ENCODE measurements at places on chromosomes 16 and 17.

- DNase-seq: no peak
Measured at GRCh38 chr16:2835638-2836493, 5.8 kb downstream of the ZG16B start.

- DNase-seq: no peak
Measured at GRCh38 chr17:57750109-57750871, 5.2 kb upstream of the CCDC182 start.

- no peak for DNase-seq
Measured at GRCh38 chr17:28864991-28865849, 10.4 kb downstream of the ERAL1 start.

DNA sequence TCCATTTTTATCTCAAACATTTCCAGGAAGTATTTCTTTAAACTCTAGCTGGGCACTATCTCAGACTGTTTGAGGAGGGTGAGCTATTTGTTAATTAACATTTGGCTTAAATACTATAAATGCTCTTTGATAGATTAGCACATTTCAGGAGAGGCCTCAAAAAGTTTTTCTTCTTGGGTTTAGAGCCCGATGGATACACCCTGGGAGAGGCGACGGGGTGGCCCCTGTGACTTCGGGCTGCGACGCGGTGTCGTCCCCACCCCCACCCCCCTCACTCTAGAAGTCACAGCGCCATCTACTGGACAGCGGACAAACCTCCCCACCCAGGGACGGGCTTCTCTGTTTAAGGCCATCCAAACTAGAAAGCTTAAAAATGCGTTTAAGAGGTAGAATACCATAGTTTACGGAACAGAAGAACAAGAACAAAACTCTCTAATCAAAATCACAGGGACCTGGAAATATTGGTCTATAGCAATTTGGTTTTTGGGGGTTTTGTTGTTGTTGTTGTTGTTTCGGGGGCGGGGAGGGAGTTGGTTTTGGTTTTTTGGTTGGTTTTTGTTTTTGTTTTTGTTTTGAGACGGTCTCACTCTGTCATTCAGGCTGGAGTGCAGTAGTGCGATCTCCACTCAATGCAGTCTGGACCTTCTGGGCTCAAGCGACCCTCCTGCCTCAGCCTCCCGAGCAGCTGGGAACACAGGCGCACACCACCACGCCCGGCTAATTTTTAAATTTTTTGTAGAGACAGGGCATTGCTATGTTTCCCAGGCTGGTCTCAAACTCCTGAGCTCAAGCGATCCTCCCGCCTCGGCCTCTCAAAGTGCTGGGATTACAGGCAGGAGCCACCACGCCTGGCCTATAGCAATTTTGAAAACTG is 254.4 kb downstream of the C16orf95 start:
- DNase-seq: peak; percentile 71

DNA sequence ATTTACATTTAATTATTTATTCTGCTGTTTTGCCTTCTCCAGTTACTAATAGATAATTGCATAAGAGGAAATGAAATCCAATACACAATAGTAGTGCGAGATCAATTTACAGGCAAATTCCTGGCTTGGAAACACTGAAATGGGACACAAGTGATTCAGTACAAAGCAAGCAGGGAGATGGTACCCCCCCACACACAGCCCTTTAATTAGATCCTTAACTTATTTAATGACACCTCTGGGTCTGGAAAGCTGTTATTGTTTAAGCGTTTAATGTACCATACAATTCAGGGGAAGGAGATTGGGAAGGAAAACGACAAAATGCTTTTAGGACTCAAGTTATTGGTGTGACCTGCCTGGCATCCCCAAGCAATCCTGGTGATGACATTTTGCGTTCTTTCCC is 318.2 kb downstream of the NPIPA8 start:
- DNase-seq: no peak

GRCh38 chr16:1106659-1107058 is 10.6 kb upstream of the C1QTNF8 start:
- no peak for DNase-seq

DNA sequence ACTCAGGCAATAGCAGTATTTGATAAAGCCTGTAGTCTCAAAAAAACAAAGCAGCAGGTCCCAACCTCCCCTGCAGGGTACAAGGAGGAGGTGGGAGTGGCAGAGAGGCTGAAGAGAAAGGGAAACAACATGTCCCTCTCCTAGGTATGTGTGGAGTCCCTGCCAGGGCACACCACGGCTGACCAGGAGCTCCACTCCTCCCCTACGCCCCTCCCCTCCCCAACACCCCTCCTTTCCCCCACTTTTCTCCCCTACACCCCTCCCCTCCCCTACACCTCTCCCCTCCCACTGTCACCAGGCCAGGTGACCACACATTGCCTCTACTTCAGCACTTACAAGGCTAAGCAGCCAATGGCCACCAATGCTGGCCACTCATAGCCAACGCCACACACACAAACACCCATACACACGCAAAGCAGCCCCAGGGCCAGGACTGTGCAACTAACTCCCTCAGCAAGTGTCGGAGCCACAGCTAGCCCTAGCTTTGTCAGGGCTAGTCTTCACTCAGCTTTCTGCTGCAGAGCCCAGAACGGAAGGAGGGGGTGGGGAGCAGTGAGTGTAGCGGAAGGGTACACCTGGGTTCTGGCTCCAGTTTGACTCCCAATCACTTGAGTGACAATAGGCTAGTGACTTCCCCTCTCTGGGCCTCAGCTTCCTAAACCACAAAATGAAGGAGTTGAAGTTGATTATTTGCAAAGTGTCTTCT is 8.2 kb downstream of the CAVIN1 start:
- DNase-seq: peak; percentile 74

- DNase-seq: no peak
Measured at GRCh38 chr16:64094181-64094965, 1027.5 kb downstream of the CDH11 start.

GRCh38 chr16:19882186-19882585 is 2.5 kb downstream of the GPRC5B start:
- no peak for DNase-seq

DNA sequence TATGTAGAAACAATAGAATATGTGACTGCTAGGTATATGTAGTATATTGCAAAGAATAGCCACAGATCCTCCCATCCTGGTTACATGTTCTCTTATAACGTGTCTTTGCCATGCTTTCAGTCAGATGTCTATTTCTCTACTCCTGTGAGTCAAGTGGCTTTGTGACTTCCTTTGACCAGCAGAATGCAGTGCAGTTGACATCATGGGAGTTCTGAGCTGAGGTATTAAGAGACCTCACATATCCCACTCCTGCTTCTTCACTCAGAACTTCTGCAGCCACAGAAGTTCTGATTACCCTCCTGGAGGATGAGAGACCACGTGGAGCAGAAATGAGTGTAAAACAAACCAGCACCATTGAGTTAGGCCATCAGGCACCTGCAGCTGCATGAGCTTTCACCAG is 222.5 kb downstream of the PRKCA start:
- DNase-seq: peak; percentile 34

GRCh38 chr16:56589141-56590039 is at the start of gene MT3:
TSS of gene MT3 (plus strand) at chr16:56589528. CDS start at chr16:56589591, 63 bp downstream.
- peak; percentile 48 for DNase-seq

- DNase-seq: no peak
Measured at GRCh38 chr16:81553814-81554675, 109.4 kb downstream of the CMIP start.

DNA sequence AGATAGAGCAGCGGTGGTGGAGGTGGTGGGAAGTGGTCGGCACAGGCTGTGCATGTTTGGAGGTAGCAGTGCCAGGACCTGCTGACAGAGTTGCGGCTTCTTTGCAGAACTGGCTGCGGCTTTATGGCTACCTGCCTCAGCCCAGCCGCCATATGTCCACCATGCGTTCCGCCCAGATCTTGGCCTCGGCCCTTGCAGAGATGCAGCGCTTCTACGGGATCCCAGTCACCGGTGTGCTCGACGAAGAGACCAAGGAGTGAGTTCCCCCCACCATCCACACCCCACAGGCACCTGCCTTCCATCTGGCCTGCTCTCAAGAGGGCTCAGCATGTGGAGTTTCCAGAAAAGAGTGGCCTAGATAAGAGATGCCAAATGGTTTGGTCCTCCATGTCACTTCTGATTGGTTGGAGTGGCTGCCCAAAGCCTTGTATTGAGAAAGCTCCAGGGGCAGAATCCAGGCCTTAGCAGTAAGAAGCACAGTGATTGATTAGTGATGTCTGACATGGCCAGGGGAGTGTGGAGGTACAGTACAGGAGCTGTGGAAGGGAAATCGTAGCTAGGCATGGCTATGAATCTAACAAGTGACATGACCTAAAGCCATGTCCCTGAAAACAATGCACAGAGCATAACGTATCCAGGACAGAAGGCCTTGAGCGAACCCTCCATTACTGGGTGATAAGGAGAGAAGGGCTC is 12.0 kb downstream of the MMP15 start:
- no peak for DNase-seq

- DNase-seq: no peak
Measured at GRCh38 chr17:29835435-29836351, 94.3 kb downstream of the SSH2 start.

DNA sequence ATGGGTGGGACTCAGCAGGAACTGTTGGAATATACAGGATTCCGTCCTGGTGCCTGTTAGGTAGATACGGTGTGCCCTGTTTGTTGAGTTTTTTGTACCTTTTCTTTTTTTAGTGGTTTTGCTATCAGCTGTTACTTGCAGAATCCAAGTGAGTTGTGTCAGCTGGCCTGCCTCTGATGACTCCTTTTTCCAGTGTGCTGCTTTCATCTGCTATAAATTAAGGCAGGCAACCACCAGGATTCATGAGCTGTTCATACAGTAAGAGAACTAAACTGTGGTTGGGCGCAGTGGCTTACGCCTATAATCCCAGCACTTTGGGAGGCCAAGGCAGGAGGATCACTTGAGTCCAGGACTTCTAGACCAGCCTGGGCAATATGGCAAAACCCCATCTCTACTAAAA is 79.9 kb downstream of the WNT3 start:
- DNase-seq: no peak

DNA sequence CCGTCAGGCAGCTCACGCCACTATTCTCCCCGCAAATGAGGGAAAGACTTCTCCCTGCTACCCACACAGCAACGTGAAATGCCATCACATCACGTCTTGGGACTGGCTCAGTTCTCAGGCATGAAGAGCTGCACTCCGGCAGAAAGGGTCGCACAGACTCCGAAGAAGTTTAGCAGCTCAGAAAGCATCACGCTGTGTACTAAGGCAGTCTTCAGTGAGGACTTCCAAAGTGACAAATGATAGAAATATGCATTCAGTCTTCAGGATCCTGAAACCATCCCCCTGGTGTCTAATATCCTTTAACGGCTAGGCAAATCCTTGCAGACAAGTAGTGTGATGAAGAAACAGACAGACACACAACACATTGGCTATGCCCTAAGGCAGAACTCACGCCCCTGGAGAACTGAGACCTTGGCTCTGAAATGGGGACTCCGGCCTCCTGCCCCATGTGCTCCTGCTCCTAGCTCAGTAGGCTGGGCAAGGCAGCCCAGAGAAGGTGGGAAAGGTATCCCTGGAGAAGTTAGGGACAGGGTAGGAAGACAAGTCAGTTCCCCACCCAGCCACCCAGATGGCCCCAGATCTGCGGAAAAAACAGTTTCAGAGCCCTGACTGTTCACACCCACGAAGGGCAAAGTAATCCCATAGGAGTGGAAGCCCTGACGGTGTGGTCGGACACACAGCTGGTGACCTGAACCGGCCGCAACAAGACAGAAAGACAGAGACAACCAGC is 1.6 kb downstream of the XYLT1 start:
- DNase-seq: no peak

DNA sequence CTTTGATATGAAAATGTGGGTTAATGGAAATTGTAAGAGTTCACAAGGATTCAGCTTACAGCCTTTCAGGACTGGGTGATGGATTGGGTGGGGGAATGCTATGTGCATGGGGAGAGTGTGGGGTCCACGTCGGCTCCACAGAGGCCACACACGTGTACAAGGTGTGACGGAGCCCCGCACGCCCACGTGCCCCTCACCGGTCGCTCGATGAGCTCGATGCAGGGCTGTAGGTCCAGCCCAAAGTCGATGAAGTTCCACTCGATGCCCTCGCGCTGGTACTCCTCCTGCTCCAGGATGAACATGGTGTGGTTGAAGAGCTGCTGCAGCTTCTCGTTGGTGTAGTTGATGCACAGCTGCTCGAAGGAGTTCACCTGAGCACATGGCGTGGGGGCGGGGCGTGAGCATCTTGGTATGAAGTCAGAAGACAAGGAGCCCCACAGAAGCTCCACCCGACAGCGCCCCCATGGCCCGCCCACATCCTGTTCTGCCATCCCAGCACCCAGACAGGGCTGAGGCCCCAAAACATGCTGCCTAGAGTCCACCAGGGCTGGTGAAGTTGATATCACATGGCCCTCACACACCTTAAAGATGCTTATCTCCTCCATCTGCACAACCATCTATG is 99.1 kb downstream of the MYH11 start:
- no peak for DNase-seq

- no peak for DNase-seq
Measured at GRCh38 chr16:27531186-27531585, 18.5 kb downstream of the GTF3C1 start.

DNA sequence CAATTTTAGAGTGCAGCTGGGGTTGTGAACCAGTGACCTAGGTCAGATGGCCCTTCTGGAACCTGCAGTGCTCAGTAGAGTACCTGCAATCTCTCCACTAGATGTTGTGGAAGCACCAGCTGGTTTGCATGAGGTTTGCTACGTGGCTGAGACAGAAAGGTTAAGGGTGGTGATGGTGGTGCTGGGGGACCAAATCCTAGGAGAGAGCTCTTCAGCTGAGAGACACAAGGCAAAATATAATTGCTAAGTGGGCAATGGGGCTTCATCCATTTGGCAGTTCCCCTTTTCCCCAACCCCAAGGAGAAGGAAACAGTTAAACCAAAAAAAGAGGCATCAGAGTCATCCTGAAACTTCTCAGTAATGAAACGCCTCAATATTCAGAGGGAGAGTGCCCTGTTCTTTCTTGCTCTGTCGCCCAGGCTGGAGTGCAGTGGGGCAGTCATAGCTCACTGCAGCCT is 13.9 kb downstream of the ITPRIPL2 start:
- DNase-seq: no peak

GRCh38 chr17:44049294-44050060 is 17.0 kb downstream of the LSM12 start:
- DNase-seq: no peak

- no peak for DNase-seq
Measured at GRCh38 chr17:66949501-66949900, 15.0 kb upstream of the CACNG4 start.
